ENCODE measurements at places on chromosomes 12 and 14.
A peak's percentile ranks its signal among the peaks of the same experiment; 100 is the strongest.

- DNase-seq: no peak
Observed at GRCh38 chr14:104805326-104805678, 4.4 kb downstream of the ZBTB42 start.

- DNase-seq: no peak
Observed at GRCh38 chr14:97771340-97772045, 974.3 kb downstream of the VRK1 start.

GRCh38 chr12:112010415-112011344 is 2.3 kb downstream of the TMEM116 start:
- no peak for DNase-seq

- no peak for DNase-seq
Observed at GRCh38 chr12:226401-226800, 12.4 kb upstream of the SLC6A12 start.

DNA sequence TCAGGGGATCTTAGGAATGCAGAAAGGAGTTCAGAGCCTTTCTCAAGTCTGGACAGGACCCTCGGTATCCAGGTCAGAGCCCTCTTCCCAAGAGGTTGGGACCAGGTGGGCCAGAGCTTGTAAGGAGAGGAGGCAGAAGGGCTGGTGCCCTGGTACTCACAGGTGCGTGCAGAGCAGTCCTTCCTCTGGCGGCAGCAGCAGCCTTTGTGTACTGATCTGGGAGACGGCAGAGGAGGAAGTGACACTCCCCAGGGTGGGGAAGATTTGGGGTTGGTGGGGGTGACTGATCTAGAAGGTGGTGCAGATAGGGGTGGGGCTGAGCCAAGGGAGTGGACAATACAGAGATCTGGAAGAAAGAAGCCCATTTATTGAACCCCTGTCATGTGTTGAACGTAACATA is at the start of gene ITGB7:
Gene ITGB7, minus strand, starts transcription at position 210 of the 400 bp plus-strand sequence. CDS start 6,808 bp downstream, outside the sequence.
- no peak for DNase-seq

- DNase-seq: no peak
Observed at GRCh38 chr14:68464711-68465110, 328.2 kb downstream of the ZFP36L1 start.

- DNase-seq: no peak
Observed at GRCh38 chr12:3107954-3108353, 30.8 kb downstream of the TSPAN9 start.

GRCh38 chr12:68040450-68041075 is 51.3 kb downstream of the IFNG-AS1 start:
- peak; percentile 72 for DNase-seq

DNA sequence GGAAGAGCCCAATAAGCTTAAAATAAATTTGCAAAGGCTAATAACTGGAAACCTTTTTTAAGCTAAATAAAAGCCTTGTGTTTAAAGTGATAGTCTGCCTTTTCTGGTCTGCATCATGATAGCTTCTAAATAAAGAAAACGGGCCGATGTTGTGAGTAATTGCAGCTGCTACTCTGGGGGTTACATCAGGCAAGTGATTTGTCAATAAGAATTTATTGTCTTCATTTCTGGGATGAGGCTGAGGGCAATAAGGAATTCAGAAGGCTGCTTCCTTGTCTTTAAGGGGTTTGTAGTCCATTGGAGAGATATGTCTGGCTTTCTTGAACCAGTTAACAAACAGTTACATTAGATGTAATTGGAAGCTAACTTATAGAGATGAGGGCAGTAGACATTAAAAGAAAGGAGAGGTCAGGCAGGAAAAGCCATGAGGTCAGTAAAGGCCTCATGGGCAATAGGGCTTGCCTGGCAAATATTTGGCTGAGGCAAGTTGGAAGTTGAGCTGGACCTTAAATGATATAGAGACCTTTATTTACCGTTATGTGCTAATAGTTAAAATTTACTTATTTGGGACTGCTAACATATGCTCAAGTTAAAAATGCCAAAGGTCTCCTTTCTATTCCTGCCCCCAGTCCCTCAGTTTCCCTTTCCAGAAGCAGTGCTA is 85.0 kb downstream of the CRADD start:
- no peak for DNase-seq

DNA sequence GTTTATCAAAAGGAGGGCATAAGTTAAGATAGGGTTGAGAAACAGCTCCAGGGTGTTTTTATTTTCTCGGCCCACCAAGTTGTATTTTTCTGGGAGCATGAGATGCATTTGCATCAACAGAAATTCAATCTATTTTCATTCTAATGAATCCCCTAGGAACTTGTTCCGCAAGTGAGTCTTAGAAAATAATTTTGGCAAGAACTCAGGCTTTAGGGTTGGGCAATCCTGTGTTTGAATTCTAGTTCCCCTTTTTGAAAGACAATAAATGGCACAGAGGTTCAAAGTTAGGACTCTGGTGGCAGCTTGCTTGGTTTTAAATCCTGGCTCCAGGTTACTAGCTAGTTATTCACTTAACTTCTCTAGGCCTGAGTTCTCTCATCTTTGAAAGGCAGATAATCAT is 23.7 kb downstream of the SLC5A8 start:
- DNase-seq: no peak

GRCh38 chr12:92615703-92616102 is 87.1 kb upstream of the PLEKHG7 start:
- DNase-seq: no peak

- no peak for DNase-seq
Observed at GRCh38 chr12:13250416-13250815, 53.9 kb downstream of the EMP1 start.

- no peak for DNase-seq
Observed at GRCh38 chr14:68982581-68982980, 3.5 kb upstream of the ACTN1 start.

GRCh38 chr14:38616959-38617358 is 361.1 kb upstream of the CLEC14A start:
- no peak for DNase-seq

- DNase-seq: peak; percentile 15
Observed at GRCh38 chr12:52291267-52291935, at the start of gene KRT81. Gene KRT81 (minus strand): TSS chr12:52291534. CDS start chr12:52291465, 69 bp downstream.

- DNase-seq: no peak
Observed at GRCh38 chr12:53978477-53979356, 4.0 kb upstream of the HOTAIR start.

GRCh38 chr14:92540472-92541048 is 27.0 kb downstream of the RIN3 start:
- DNase-seq: no peak

- DNase-seq: no peak
Observed at GRCh38 chr12:11759899-11760298, 110.4 kb downstream of the ETV6 start.

GRCh38 chr12:64186789-64187188 is 35.3 kb downstream of the KICS2 start:
- no peak for DNase-seq

DNA sequence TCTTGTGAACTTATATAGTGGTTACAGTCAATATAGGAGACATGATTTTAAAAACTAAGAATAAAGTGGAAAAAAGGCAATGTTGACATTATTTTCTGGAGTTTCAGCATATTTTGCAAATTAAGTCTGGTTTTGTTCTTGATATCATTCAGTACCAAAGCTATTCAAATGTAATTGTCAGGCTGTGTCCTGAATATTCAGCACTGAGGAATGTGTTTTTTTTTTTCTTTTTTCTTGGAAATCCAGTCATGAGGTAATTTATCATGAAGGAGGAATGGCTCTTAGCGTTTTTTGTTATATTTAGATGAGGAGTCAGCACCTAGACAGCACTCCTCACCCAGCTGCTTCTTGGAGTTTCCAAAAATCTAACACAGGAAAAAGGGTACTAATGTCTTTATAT is 225.5 kb downstream of the CCDC91 start:
- DNase-seq: no peak

DNA sequence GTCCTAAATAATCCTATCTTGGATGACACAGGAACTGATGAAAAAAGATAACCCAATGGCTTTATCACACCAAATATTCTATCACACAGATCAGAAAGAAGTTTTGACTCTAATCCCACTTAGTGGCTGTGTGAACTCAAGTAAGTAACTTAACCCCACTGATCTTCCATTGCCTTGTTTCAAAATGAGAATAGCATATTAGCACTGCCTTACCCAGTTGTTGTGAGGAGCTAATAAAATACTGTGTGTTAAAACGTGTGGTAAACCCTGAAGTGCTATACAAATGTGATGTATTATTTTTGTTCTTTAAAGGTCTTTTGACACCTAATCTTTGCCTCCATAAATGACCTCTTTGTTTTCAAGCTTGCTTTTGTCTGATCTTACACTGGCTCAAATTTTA is 60.9 kb upstream of the ARID2 start:
- no peak for DNase-seq

DNA sequence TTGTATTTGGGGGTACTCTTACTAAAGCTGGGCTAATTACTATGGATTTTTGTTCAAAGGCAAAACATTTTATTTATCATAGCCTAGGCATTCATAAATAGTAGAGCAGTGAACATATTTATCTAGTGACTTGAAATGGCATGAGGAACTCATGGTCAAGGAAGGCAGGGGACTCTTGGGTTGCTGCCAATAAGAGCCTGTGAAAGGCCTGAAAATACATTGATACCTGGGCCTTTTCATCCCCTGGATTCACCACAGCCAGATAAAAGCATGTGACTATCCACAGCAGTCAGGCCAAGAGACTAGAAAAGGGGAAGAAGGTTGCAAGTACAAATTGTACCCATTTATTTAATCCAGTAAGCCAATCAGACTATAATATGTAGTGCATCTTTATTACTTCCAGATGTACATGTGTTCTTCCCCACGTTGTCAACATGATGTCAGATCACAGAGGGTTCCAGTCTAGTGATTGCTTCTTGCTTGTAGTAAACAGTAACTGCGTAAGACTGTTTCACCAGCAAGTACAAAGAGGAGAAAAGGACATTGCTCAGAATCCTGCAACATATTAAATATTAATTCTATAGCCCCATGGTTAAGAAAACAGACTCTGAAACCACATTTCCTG is 409.7 kb downstream of the NOVA1 start:
- DNase-seq: no peak

DNA sequence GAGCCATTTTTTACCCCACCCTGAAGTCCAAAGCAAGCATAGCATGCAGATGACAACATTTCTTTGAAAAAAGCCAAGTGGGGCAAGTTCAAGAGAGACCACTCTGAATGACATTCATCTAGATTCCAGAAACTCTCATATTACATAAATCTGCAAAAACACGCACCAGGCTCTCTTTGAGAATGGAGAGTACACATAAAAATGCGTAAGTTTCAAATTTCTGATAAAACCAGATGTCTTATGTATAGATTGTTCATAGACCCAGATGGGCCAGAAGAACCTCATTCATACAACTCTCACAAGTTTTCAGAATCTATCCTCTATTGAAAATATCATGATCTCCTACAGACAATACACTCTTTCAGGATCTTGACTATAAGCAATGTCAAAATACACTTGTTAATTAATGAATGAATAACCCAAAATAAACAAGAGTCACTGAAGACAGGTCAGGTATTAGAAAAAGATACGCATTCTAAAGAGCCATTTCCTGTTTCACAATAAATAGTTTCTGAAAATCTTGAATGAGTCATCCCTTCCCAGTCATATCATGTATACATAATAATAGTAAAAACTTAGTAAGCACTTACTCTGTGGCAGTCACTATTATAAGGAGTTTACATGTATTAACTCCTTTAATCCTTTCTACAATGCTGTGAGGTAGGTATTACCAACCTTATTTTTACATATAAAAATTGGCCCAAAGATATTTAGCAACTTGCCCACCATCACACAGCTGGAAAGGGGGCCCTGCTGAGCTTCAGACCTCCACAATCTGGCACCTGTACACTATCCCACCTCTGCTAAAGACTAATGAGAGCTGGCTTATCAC is 72.0 kb downstream of the PPP2R5E start:
- DNase-seq: no peak

DNA sequence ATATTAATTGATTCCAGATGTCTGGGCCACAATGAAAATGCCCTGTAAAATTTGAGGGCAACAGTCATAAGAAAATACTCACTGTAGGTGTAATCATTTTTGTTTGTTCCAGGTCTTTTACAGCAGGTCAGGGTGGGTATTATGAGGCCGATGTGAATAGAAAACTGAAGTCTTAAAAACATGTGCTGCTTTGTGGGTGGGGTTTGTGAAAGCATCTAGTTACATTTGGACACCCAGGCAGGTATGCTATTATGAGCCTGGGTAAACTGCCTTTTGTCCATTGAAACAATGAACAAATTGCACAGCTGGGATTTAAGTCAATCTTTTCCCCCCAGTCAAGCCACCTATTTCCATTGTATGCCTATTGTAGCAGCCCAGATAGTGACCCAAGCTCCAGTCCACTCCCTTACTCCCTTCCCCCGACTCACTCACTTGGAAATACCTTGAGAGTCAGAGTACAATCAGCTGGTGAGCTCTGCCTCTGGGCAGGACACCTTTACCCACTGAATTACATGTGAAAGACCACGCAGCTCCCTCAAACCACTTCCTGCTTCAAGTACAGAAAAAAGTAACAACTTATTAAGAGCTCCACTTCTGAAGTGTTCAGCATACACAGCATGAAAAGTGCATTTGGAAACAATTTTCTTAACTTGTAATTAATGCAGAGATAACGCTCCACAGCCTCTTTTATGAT is 1.8 kb downstream of the IGF1 start:
- DNase-seq: no peak

- DNase-seq: peak; percentile 88
Observed at GRCh38 chr12:2583091-2583497, 211.7 kb upstream of the FKBP4 start.

DNA sequence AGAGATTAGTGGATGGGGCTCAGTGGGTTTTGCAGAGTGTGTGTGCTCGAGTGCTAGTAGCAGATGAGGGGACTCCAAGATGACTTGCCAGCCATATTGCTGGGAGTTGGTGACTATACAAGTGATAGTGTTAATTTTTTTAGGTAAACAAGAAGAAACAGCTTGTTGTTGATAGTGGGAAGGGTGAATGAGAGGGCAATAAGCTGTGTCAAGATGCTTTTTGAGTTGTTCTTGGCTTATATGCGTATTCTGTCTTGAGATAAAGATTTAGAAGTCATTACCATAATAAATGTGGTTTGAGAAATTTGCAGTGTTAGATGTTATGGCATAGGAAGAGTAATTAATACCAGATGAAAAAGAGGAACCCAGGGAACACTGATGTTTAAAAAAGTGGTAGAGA is 75.3 kb downstream of the RCOR1 start:
- no peak for DNase-seq

- no peak for DNase-seq
Observed at GRCh38 chr12:123444092-123445026, 7.9 kb upstream of the RILPL2 start.

DNA sequence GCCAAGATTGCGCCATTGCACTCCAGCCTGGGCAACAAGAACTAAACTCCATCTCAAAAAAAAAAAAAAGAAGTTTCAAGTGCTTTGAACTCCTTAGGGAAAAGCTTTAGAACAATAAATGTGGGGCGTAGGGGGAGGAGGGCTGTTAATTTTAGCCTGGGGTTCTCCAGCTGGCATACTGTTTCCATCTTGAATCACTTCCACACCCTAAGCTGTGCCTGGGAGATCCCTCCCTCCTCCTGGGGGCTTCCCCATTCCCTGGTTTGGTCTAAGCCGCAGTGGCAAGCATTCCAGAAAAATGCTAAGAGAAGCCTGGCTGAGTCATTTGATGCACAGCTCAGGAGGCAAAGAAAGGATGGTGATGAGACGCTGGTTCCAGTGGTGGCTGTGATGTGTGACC is 2.3 kb upstream of the ZNF384 start:
- DNase-seq: no peak
